ENCODE measurements at places on chromosomes 4 and X. TPM values are rescaled to one million over a fixed set of nuclear protein-coding genes. Genes with fewer than 3 reads are reported as not detected.

The ANOS1 gene
- total RNA-seq: 23.1 TPM

The SH2D1A gene
- not detected for total RNA-seq

The AR gene
- total RNA-seq: 3.3 TPM

The SRPX gene
- total RNA-seq: 33.5 TPM

The SHROOM2 gene
- 4.0 TPM for total RNA-seq

The NDNF gene
- total RNA-seq: 0.35 TPM

The PRRG1 gene
- total RNA-seq: 10.8 TPM

The NWD2 gene
- not detected for total RNA-seq

The CXCL3 gene
- total RNA-seq: 0.20 TPM

The IL2RG gene
- total RNA-seq: not detected
